ENCODE measurements at places on chromosomes 6 and 20.
A peak's percentile ranks its signal among the peaks of the same experiment; 100 is the strongest.

GRCh38 chr6:84516154-84516553 is 248.2 kb downstream of the TBX18 start:
- DNase-seq: no peak

- no peak for DNase-seq
Measured at GRCh38 chr6:123715006-123715863, 78.5 kb upstream of the TRDN start.

GRCh38 chr6:5471044-5471443 is 209.7 kb downstream of the FARS2 start:
- DNase-seq: peak; percentile 70

DNA sequence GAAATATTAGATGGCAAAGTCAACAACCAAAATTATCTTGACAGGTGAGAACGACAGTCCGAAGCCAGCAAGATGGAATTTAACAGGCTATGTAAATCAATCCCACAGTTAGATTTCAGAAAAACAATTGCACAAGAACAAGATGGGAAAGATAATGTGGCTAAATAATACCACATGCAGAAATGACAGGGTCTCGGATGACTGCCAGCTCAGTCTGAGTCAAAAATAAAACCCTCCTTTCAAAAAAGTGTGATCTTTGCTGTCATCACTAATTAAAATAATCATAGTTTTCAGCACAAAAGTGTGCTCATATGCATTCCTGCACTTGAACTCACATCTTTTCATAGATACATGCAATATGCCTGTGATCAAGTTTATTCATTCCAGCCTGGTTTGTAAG is 25.9 kb downstream of the FOXQ1 start:
- DNase-seq: no peak
